AG09319 (cell line): ENCODE measurements at places on chromosomes 16 and 17.

GRCh38 chr16:1278477-1278876, 22.6 kb downstream of the TPSD1 start:
- no peak for DNase-seq

GRCh38 chr17:35428229-35428628, 4.1 kb downstream of the SLFN12 start:
- no peak for DNase-seq

DNA sequence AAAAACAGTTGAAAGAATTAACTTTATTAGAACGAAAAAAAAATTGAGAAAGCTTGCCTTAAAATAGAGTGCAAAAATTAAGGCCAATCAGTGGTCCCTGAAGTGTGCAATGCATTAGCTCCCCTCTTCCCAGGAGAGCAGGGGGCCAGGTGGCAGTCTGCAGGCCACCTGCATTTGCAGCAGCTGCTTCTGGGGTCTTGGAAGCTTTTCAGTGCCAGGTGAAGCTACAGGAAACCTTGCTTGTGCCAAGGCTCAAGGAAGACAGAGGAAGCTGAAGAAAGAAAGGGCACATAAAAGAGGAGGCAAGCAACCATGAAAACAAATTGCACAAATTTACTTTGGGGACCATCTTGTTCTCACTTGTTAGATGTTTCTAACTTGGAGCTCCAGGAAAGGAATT, 50.5 kb upstream of the MTMR4 start:
- DNase-seq: no peak

- no peak for DNase-seq
Measured at GRCh38 chr16:13421726-13422125, 498.2 kb upstream of the ERCC4 start.

GRCh38 chr16:15976929-15977637, 27.7 kb downstream of the ABCC1 start:
- peak; percentile 86 for DNase-seq

DNA sequence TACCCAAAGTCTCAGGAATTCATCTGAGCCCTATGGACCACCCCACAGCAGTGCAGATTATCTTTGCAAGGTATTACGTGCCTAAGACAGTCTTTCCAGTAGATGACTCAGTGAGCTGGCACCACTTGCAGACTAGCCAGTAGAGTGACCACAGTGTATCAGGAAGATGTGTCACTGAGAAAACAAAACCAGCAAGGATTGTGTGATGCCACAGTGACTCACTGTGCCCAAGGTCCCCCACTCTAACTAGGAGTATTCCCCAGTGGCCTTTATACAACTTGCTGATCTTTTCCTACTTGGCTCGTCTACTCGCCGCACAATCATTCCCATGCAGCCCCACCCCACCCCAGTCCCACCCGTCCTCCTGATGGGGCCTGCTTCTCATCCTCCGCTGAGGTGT, 26.8 kb upstream of the PRKCA start:
- DNase-seq: peak; percentile 41

DNA sequence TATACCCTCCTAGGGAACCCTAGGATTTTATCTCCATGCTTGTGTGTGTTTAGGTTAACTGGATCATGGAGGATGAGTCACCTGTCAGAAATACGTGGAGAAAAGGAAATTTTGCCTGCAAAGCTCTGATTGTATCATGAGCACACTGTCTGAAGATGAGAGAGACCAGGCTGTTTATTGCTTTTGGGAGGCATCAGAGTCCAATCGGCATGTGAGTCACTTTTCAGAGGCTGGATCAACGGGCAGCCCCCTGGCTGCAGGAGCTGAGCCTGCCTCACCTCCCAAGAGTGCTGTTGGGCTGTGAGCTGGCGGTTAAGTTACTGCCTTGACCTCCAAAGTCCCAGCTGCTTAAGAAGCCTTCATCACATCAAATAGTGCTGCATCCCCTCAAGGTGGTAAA, 41.5 kb upstream of the MED9 start:
- peak; percentile 32 for DNase-seq

DNA sequence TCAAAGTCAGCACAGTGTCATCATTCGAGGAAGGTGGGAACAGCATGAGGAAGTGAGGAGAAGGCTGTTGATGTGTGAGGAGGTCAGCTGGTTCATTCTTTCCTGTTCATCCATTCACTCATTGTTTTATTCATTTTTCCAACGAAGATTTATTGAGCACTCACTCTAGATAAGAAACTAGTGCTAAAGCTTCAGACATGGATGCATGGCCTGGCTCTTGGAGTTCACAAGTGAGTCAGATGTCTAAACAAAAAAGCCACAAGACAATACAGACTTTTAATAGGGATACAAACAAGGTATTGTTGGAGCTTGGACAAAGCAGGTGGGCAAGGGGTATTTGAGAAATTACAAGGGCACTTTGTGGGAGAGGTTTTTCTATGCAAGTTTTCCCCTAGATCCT, 31.3 kb upstream of the MPHOSPH6 start:
- no peak for DNase-seq

DNA sequence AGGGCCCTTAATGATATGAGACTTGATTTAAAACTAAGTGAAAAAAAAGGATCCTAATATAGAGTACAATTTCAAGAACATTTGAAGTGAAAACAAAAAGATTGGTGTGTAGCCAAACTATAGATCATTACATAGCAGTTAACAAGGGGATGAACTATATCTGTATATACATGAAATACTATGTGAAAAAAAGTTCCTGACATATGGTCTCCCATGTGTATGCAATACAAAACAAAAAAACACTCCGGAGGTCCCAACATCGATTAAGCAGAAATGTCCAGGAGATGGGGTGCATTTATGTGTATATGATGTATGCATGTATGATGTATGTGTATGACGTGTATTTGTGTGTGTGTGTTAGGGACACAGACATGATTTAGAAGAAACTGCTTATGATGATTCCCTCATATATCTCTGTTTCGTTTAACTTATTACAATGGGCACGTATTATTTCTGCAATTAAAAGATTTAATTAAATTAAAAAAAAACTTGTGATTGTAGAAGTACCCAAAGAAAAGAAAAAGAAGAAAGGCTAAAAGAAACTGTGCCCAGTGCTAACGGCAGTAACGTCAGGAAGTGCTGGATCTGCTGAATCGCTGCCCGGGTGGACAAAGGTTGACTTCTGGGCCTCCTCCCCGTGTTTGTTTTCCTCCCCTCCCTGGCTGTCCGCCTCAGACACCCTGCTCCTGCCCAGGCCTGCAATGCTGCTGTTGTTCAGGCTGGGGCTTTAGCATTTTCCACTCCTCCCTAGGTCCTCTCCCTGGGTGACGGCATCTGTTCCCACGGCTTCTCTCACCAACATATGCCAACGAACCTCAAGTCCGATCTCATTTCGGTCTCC, 36.9 kb downstream of the TBX4 start:
- no peak for DNase-seq

DNA sequence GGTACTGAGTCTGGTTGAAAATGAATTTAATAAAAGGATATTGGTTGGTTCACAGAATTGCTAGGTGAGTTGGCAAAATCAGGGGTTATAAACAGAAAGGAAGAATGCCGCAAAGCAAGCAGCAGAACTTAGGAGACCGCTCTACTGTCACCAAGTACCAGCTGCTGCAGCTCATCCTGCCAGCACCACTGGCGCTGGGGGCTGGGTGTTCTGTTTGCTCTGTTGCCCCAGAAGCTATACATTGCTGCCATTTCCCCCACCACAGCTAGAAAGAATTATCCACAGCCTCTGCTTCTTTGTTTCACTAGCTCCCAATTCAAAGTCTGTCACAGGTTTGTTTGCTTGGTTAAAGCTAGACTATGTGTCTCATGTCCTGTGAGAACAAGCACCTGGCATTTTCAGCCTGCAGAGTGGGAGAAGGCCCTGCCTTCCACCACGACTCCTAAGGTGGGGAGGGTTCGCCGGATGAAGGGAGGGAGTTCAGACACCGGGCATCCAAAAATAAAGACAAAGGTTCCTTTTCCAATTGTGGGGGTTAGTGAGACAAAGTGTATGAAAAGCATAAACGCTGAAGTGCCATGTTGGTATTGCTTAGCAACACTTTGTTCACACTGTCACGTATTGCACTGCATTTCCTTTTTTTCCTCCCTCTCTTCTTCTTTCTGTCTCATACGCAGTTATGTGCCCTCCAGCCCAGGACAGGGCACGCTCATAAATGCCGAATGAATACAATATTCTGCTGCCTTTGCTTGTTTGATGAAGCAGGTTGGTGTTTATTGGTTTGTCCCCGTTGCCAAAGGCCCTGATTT, 9.6 kb upstream of the CPD start:
- DNase-seq: no peak

DNA sequence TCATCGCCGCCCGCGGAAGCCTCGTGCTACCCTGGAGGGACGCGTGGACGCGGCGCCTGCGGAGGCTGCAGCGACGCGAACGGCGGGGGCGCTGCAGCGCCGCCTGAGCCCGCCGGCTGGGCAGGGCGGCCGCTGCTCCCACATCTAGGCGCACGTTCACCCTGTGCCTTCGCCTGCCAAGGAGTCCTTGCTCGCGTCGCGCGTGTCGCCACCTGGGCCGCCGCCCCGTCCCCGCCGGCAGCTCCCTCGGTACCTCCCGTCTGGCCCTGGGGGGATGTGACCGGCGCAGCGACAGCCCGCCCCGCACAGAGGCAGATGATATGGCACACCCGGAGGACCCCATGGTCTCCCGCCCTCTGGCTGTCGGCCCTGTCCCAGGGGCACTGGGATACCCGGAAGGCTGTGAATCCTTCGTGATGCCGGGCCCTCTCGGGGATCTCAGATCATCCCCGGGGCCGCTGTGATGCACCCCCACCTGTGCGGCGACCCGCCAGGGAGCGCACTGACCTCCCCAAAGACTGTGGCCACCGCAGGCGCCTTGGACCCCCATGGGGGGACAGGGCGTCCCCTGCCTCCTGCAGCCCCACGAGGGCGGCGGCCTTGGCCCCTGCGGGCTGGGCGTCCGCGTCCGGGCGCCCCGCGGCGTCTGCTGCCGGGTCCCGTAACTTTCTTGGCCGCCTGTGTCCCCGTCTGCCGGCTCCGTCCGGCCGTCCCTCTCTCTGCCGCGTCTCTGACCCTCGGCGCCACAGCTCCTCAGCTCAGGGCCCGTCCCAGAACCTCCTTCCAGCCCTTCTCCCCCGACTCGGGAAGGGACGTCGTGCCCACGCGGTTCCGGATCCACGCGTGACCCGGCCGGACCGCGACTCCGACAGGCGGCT, 689 bp upstream of the TBC1D24 start:
- DNase-seq: no peak

- DNase-seq: no peak
Measured at GRCh38 chr17:62895320-62896301, 70.4 kb upstream of the TANC2 start.

GRCh38 chr17:81939881-81940385, 2.8 kb upstream of the PYCR1 start:
- DNase-seq: no peak

- peak; percentile 38 for DNase-seq
Measured at GRCh38 chr16:21302898-21303528, 24.9 kb upstream of the CRYM start.

DNA sequence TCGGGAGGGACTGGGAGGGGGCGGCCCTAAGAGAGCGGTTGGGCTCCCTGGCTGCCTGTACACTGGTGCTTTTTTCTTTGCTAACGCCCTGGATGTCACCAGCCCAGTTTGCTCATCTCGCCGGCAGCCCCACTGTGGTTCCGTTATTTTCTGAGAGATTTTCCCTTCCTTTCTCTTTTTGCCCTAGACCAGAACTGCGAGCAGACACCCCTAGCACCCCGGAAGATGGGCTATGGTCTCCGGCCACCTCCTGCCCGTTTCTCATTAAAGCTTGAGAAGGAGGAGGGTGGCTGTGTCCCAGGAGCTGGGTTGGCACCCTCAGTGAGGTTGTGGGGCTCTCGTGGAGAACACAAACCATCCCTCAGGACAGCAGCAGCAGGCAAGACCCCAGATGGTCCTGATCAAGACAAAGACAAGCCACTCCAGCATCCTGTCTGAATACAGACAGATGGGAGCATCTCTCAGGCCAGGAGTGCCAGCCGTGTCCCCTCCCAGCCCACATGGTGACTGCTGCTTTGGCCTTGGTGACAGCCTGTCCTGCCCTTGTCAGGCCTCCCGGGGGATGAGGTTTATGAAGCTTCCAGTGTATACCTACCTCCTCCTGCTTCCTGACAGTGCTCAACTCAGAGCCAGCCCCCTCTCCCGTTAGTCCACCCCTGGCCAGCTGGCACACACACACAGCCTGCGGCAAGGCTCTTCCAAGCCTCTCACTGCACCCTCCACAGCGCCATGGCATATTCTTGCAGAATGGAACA, 77.2 kb downstream of the KCNJ12 start:
- no peak for DNase-seq

GRCh38 chr16:50996830-50997186, 154.3 kb downstream of the SALL1 start:
- no peak for DNase-seq

DNA sequence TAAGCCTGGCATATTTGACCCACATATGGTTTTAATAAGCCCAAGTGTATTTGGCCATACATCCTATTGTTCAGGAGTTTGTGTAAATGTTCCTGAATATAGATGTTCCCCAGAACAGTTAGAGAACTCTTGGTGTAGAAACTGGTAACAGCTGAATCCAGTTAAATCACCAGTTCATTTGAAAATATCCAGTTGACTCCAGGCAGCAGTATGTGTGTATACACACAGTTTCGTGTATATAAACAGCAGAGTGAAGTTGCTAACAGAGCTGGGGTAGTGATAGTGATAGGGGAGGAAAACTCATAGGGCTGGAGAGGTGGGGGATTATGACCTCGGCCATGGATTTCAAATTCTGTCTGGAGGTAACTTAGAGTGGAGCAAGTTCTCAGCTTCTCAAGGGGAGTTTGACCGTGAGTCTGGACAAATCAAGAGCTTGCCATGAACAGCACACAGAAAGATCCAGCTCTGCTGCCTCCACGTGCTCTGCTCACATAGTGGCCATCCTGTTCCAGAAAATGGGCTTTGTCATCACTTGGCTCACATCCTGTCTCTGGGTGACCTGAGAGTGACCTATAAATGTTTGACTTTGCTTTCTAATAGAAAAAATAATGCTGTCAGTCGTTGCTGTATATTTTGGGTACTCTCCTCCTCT, 30.6 kb upstream of the MMD start:
- no peak for DNase-seq

DNA sequence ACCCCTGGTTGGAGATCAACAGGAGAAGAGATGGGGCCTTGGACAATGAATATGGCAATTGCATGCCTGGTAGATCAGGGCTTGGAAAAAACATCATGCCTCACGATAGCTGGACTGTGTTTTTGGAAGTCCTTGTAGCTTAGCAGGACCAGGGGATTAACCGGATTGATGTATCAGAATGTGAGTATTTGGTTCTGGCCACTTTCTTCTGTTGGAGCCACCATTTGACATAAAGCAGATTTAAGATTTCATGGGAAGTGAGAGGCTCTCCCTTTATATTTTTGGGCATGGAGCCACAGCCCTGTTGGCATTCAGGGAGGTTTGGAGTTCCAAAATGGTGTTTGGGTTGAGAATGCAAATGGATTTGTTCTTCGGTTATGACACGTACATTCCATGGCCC, 424.7 kb upstream of the MAF start:
- DNase-seq: no peak

DNA sequence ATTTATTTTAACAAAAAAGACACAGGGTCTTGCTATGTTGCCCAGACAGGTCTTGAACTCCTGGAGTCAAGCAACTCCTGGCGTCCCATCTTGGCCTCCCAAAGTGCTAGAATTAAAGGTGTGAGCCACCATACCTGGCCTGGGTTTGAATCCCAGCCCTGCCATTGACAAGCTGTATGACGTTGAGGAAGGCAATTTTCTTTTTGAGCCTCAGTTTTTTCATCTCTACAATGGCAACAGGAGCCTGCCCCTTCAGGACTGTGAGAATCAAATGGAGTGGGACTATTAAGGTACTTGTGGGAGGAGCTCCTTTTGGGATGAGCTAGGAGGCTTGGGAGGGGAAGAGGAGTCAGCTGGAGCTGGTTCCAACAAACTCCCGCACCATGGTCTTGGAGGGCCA, 6.2 kb downstream of the RARA start:
- no peak for DNase-seq
